Mesenteric fat pad (tissue), 1 donor: ENCODE measurements at places on chromosomes 4 and X. TPM values are rescaled to one million over a fixed set of nuclear protein-coding genes. Genes with fewer than 3 reads are reported as not detected.

VGLL1 gene
- total RNA-seq = not detected

EDA2R gene
- 1.2 TPM for total RNA-seq

FANCB gene
- 1.1 TPM for total RNA-seq

POU4F2 gene
- not detected for total RNA-seq

TCEANC gene
- 2.9 TPM for total RNA-seq

GC gene
- not detected for total RNA-seq

MGARP gene
- total RNA-seq = 0.39 TPM

PCDH11X gene
- total RNA-seq = not detected
